ENCODE measurements at places on chromosomes 16 and 17.

DNA sequence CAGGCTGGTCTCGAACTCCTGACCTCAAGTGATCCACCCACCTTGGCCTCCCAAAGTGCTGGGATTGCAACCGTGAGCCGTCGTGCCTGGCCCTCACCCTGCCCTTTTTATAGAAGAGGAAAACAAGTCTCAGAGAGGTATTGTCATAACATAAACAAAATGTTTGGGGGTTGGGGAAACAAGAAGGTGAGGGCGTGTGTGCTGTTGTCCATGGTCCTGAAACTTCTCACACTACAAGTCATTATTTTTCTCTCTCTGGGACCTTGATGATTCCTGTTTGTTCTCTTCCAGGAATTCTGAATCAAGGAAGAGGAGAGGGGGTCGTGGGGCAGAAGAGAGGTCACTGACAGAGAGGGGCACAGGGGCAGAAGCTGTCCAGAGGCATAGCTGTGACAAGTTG is 160.2 kb upstream of the LHX1 start:
- DNase-seq, result no peak

- DNase-seq, result no peak
These were observed 10.5 kb upstream of the ZNF500 start for GRCh38 chr16:4777339-4778049.

- no peak for DNase-seq
These were observed 43.8 kb downstream of the DNAJA2 start for GRCh38 chr16:46929378-46930332.

DNA sequence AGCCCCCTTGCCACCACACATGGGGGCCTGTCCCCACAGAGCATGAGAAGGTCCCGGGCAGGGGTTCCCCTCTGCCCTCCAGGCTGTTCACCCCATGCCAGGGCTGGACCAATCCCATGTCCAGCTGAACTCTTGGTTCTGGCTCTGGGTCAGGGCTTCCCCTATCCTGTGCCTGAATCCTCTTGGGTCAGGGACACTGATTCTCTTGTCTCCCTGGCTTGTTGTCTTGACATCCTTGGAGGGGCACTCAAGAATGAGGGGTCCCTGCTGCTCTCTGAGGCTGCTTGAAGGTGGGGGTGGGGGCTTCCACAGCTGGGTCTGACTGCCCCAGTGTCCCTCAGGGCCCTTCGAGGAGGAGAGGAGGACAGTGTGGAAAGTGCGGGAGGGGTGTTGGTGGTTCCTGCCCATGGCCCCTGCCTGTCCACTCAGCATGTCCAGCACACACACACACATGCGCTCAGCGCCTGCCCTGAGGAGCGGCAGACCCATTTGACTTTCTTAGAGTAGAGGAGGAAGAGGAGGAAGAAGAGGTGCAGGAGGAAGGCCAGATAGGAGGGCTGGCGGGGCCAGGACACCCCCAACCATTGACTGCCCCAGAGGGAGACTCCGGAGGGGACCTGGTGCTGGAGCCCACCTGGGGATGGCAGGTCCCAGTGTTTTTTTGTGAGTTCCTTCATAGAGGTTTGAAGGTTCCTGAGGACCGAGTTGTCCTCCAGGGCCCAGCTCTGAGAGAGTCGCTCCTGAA is 47.0 kb downstream of the TNFRSF13B start:
- no peak for DNase-seq

DNA sequence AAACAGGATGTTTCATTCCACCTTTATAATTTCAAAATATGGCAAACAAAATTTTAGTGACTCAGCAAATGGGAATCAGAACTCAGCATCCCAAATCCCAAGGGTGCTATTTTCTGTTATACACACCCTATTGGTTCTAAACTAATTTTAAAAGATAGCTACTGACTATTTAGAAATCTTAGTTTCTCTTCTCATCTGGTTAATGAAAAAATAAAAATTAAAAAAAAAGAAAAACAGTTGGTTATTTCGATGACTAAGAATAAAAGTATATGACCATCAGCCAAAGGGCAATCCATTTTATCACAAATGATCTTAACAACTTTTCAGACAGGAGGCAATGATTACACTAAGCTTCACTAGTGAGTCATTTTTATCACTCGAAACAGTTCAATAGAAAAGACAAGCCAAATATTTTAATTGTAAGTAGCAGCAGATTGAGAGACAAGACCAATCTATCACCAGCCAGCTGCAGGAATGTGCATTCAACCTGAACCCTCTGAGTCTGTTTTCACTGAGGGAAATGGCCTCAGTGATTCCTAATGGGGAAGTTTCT is 15.2 kb downstream of the PHLPP2 start:
- peak; percentile 24 for DNase-seq

DNA sequence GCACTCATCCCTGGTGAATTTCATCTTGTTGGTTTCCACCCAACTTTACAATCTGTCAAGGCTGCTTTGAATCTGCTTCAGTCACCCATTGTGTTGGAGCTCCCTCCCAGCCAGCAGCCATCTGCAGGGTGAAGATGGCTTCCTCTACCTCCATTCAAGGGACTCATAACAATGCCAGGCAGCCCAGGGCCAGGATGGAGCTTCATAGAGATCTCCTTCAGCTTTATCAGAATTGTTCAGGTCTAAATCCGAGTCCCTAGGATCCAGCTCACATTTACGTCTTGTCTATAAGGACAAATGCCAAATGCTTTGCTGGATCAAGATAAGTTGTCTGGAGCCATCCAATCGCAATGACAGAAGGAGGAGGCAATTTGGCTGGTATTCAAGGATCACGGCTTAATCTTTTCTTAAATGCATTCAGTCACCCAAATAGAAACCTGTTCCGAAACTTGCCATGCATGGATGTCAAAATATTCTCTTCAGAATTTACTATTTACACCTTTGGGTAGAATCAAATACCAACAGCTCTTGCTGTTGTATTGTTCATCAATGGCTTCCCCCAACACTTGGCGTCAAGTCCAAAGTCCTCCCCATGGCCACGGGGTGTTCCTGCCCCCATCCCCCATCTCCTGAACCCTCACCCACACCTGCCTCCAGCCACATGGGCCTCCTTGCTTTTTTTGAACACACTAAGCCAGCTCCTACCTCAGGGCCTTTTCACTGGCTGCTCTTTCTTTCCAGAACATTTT is 3.8 kb upstream of the FAM171A2 start:
- DNase-seq, result no peak

DNA sequence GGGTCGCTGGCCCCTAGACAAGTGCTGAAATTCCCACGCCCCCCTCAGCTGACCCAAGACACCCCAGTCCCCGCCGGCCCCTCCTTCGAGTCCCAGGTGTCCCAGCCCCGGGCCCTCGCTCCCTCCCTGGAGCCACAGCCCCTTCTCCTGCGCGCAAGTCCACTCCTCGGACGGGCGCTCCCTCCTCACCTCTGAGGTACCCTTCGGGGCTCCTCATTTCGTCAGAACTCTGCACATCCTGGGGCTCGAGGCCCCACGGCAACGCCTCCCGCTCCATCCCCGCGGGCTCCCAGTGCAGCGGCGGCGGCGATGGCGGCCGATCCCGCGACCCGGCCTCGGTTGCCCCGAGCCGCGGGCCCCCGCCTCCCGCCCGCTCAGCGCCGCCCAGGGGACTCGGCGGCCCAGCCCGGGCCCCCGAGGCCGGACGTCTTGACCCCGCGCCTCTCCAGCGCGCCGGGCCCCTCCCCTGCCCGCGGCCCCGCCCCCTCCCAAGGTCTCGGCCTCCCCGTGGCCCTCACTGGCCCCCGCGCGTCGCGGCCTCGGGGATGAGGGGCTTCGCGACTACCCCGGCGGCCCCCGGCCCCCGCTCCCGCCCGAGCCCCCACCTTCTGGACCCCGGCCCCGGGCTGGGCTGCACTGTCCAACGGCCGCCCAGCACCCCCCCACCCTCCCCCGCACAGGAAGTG is at the start of gene ZNF768:
ZNF768 (minus strand) TSS at position 430 of the 686 bp plus-strand sequence; CDS start at position 277, 153 bp downstream.
- no peak for DNase-seq

- no peak for DNase-seq
These were observed 7.6 kb upstream of the NXPH3 start for GRCh38 chr17:49567871-49568694.

- DNase-seq, result no peak
These were observed 7.4 kb downstream of the PRKCB start for GRCh38 chr16:23843143-23843542.

- no peak for DNase-seq
These were observed 291.6 kb upstream of the TNRC6C start for GRCh38 chr17:77666881-77667395.

DNA sequence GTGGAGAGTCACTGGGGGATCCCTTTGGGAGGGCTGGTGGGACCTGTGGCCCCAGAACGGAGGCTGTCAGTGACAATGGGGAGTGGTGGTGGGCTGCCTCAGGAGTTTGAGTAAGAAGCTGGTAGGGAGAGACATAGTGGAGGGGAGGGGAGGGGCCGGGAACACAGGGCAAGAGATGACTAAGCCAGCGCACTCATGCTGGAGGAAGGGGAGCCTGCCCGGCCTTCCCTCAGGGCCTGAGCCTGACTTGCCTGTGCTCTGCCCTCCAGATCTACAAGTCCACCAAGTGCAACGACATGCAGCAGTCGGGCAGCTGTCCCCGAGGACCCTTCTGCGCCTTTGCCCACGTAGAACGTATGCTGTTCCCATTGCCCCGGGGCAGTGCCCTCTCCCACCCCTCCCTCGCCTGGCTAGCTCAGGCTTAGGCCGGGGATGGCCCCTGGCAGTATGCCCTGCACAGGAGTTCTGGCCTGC is 29.3 kb downstream of the UNC13D start:
- peak; percentile 23 for DNase-seq

DNA sequence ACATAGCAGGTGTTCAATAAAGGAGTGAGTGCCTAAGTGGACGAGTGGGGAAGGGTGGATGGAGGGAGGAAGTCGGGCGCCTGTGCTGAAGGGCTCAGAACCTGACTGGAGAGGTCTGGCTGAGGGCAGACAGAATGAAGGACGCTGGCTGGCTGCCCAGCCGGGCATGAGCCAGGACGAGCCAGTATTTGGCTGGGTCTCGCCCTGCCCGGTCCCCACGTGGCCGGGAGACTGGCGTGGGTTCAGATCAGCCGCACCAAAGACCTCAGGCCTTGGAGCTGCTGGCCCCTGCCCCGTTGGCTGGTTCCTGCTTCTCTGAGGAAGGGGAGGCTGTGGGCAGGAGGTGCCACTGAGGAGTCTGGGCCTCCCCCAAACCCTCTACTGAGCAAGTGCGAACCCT is 79.8 kb downstream of the ENGASE start:
- no peak for DNase-seq

- DNase-seq, result no peak
These were observed 52.1 kb downstream of the FOXL1 start for GRCh38 chr16:86630471-86630870.

GRCh38 chr17:55430541-55431288 is 9.1 kb upstream of the MMD start:
- DNase-seq, result no peak

DNA sequence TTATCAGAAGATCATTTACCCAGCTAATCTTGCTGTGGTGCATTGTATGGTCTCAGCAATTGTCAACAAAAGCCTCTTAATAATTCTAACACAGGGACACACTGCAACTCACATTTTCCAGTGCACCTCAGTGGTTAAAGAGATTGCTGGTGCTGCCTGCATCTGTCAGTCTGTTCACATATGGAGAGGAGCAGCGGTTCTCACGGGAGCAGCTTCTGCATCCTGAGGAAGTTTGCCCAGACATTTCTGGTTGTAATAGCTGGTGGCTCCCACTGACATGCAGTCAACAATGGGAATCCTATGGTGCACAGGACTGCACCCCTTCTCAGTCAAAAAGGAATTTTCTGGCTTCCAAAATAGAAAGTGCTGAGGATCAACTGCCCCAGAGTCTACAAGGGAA is 7.8 kb downstream of the GGA2 start:
- DNase-seq, result no peak

DNA sequence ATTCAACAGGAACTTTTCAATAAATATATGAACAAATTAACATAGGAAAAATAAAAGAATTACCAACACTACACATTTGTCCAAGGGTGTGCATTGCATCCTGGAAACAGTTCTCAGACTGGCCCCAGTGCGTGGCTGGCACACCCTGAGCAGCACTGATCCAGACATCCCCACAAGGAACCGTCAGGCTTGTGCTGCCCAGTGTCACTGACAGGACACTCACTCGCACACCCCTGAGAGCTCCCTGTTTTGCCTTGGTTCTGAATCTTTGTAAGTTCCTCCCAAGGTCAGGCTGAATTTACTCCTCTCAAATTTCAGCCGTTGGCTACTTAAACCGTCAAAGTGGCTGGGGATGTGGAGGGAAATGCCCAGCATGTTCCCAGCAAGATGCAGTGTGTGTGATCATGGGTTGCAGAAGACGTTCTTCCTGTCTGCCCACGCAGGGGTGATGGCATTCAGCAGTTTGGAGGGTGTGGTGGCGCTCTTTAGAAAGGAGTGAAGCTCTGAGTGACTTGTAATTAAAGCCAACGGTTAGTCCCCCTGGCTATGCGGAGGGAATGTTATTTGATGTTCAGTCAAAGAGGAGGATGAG is 1.7 kb downstream of the MT2A start:
- peak; percentile 78 for DNase-seq

- DNase-seq, result no peak
These were observed 29.0 kb upstream of the KPNB1 start for GRCh38 chr17:47620503-47621245.

DNA sequence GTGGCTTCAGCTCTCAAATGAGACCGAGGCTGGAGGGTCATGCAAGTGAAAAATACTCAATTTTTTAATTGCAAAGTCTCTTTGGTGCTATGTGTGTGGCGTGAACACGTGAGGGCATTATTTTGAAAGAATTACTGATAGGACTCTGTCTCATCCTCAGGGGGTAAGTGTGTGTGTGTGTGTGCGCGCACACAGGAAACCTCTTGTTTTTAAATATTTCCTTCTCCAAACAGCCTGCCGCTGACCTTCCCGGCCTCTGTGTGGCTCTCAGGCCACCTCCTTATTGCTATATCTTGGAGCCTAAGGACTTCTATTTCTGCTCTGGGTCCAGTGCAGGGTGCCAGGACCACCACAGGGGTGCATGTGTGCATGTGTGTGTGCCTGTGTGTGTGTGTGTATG is 99.7 kb downstream of the CMIP start:
- no peak for DNase-seq

DNA sequence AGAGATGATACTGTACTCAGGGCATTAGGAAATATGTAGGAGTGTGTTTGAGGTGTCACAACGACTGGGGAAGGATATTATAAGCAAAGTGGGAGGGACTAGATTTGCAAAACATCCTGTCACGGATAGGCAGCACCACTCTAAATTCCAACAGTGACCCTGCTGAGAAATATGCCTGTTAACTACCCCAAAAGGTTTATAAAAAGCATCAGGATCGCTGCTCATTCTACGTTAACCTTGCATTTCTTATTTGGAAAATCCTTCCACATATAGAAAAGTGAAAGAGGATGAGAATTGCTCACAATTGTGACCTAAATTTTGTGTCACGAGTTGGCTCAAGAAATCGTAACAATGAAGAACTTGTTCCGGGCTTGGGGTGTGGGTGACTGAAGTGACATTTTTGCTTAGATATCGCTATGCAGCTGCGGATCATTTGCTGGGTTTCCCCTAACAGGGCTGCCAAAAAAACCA is 51.6 kb downstream of the N4BP1 start:
- no peak for DNase-seq

DNA sequence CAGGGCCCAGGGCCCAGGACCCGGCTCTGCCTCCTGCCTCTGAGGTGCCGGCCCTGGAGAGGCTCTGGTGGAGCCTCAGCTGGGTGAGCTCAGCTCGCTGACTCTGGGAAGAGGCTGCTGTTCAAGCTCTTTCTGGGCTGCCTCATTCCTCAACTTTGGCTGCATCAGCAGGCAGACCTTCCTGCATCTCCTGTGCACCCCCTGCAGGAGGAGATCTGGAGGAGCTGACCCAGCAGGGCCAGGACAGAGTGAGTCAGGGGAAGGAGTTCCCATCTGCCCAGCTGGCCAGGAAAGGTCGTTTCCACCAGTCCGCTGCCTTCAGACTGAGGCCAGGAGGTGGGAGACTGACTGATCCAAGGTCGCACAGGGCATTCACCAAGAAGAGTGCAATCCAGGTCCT is 10.7 kb downstream of the CRHR1 start:
- DNase-seq, result no peak
